CD4-positive, alpha-beta T cell treated with Interleukin-21 for 1 hour (primary cell): ENCODE measurements at places on chromosomes 12 and 14.
A peak's percentile ranks its signal among the peaks of the same experiment; 100 is the strongest.

- no peak for DNase-seq
Measured at GRCh38 chr12:120822832-120823503, 81.2 kb downstream of the SPPL3 start.

GRCh38 chr12:108772247-108772646, 40.9 kb upstream of the CORO1C start:
- DNase-seq = no peak

- DNase-seq = no peak
Measured at GRCh38 chr12:102685172-102685571, 204.8 kb upstream of the IGF1 start.

DNA sequence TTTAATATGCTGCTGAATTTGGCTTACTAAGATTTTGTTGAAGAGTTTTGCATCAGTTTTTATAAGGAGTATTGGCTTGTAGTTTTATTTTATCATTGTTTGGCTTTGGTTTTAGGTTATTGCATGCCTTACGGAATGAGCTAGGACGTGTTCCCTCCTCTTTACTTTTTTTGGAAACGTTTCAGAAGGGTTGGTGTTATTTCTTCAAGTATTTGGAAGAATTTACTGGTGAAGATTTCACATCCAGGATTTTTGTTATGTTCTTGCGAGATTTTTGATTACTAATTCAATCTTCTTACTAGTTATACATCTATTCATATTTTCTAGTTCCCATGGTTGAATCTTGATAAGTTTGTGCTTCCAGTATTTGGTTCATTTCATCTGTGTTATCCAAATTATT, 823.2 kb downstream of the SLC6A15 start:
- no peak for DNase-seq

GRCh38 chr12:66903782-66904396, 225.0 kb upstream of the GRIP1 start:
- no peak for DNase-seq

DNA sequence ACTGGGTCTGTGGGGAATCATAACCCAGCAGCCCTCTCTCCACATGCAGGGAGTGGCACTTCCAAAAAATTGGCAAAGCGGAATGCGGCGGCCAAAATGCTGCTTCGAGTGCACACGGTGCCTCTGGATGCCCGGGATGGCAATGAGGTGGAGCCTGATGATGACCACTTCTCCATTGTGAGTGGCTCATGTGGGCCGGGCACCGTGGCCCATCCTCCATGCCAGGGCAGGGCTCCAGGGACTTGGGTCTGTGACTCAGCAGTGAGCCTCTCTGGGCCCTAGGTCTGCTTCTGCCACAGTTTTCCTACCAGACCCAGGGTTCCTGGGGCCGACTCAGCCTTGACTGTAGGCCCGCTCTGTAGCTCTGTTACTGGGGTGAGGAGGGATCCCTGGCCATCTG, 2.2 kb downstream of the NPFF start:
- DNase-seq = no peak

GRCh38 chr12:128911861-128912260, 58.6 kb downstream of the GLT1D1 start:
- DNase-seq = no peak

DNA sequence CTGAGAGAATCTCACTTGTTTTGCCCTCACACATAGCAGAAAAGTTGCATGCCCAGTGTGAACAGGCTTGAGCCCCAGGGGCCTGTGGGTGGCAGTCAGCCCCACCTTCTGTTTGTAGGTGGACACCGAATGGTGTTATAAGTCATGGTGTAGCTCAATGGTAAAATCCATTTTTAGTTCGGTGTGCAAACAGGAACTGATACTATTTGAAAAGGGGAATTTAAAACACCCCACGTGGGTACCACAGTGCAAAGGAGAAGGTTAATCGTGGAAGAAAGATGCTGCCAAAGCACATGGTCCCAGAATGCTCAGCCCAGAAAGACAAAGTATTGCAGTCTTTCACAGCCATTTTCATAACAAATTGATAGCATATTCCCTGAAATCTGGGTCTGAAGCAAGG, 71.8 kb upstream of the GZMB start:
- DNase-seq = no peak

DNA sequence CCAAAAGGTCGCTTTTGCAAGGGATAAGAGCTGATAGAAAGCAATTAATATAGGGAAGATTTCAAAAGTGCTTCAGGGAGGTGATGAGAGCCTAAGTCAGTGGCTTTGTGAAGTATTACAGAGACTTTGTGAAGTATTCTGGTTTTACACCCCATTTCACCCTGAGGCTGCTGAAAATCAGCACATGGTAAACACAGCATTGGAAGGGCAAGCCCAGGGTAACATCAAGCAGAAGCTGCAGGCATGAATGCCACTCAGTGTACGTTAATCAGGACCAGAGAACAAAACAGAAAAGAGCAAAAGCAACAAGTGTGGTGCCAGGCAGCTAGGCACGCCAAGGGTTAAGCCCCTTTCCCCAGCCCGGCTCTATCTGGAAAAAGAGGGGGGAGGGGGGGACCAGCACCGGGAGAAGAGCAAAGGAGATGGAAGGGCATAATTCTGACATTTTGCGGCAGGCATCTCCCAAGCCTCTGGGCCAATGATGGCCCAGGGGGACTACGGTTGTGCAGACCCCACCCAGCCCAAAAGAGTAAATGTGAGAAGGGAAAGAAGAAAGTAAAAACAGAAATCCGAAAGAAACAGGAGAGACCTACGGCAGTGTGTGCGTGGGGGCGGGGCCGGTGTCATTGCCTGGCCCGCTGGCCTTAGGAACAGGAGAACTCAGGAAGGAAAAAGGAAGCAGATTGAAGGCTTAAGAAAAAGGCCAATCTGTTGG, 58.9 kb downstream of the DHRS2 start:
- no peak for DNase-seq

DNA sequence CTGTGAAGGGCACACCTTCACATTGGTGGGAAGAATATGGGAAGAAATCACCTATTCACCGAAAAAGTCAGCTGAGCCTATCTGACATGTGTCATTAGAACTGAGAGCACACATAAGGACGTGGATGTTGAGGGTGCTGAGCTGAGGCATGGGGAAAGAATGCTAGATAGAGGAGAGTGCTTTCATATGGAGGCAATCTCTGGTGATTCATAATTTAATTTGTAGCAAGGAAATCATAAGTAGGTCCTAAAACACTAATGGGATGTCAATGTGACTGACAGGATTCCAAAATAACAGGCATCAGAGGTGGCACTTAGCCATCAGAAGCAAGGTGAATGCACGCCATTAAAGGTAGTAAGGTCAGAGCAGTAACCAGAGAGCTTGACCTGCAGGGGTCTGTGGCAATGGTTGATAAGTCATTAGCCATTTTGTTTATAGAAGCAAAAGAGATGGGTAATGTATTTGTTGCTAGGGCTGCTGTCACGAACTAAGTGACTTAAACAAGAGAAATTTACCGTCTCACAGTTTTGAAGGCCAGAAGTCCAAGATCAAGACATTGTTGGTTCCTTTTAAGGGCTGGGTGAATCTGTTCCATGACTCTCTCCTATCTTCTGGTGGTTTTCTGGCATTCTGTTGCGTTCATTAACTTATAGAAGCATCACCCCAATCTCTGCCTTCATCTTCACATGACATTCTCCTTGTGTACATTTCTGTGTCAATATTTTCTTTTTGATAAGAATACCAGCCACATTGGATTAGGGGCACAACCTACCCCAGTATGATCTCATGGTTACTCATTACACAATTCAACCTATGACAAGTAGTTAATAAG, 69.3 kb downstream of the ANKS1B start:
- DNase-seq = no peak

GRCh38 chr12:19507823-19508222, 68.5 kb downstream of the AEBP2 start:
- DNase-seq = no peak

DNA sequence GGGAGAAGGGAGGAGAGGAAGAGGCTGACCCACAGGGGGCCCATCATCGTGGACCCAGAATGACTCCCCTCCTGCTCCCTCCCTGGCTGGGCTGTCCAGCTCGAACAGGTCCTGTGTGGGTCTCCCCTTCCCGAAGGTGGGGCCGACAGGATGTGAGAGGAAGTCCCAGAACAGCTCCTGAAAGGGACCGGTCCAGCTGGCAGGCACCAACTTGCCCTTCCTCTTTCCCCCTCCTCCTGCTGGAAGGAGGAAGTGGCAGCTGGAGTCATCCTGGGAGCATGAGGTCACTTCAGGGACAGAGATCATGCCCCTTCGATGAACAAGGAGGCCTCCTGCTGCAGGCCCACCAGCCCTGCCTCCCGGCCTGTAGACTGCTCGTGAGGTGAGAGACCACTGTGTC, 35.0 kb upstream of the BEGAIN start:
- no peak for DNase-seq

GRCh38 chr14:89317051-89317691, 99.9 kb downstream of the FOXN3 start:
- DNase-seq = no peak

DNA sequence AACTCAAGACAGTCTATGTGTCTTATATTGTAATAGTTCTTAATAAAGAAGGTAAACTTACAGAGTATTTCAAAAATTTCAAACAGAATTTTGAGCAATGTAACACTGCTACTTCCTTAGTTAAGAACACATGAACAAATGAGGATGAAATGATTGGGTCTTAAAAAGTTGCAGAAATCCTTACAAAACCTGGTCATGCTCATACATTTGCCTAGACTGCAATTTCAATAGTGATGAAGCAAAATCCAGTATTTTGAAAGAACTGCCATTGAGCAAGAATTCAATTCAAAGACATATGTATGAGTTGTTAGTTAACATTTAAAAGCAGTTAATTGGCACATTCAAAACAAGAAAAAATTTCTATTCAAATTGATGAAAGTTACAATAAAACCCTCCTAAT, 17.8 kb upstream of the HIF1A start:
- DNase-seq = no peak

DNA sequence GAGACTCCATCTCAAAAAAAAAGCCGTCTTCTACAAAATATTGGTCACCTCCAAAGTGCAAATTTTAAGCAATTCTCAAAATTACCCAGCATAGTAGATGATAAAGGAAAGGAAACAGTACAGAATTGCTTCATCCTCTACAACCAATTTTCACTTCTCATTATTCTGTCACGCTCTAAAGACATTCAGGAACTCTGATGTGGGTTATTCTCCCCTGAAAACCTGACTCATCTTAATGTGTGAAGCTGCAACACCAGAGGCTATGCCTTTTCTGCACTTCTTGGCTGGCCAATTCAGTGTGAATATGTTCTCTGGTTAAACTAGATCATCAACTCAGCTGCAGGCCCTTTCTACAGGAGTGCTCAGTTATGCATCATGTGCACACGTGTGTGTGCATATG, 11.0 kb downstream of the PTGER2 start:
- DNase-seq = peak; percentile 54

DNA sequence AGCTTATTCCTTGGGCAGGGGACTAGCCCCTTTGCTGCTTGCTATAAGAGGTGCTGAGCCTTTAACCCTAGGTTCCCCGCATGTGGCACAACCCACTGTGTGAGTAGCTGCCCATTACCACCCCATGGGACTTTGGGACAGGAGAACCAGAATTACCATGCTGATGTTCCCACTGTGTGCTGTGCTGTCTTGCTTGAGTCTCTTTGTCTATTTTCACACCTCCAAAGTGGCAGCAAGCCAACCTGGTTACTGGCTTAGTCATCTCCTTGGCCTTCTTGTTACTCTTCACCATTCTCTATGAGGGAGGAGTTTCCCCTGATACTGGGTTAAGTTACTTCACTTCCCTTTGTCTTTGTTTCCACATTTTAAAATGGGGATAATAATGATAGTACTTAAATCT, 73.4 kb upstream of the ETV6 start:
- DNase-seq = no peak

DNA sequence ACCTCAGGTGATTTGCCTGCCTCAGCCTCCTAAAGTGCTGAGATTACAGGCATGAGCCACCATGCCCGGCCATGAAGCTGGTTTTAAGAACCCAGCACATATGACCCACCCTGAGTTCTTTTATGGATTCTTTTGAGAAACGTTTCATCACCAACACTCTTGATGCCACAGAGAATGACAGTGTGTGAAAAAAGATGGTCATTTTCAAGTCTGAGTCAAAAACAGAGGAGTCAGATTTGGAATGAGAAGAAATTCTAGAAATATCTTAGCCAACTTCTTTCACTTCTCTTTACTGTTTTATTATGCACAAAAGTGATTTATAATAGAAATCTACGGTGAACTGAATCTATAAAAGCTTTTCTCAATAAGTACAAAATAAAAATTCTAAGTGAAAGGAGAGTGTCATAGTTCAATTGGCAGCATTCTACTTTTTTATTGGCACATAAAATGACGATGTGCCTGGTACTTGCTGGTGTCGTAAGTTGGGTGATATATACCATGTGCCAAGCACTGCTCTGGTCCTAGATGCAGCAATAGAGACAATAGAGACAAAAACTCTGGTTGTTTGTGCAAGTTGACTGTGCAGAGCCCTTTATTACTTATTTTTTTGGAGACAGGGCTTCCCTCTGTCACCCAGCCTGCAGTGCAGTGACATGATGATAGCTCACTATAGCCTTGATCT, 33.9 kb downstream of the CCDC177 start:
- no peak for DNase-seq

DNA sequence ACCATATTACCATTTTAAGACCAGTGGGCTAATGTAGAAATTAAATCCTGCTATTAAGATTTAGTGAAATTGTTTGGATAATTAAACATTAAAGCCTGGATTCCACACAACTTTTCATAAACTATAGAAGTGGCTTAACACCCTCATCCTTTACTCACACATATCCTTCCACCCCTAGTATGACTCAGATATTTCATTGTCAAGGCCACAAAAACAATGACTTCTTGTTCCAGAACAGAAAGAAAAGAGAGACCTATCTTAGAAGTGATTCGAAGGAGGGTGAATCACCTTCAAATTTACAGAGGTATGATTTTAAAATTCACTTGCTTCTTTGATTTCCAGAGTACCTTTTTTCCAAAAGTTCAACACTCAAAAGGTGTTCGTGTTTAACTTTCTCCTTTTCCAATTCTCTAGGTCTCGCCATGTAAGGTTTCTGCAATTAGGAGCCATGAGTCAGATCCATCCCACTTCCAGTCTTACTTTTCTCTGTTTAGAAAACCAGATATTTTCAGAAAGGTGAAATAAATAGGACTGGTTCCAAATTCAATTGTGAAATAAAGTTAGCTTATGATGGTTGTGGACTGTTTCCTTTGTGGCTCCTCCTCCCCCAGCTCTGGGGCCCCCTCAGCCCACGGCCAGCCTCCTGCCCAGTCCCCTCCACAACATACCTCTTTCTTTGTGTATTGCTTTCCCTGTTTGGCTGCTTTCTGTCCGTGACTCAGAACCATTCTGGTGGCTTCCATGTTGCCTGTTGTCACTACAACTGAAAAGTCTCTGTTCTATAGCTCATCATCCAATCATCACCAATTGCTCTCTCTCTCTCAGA, 24.6 kb upstream of the MGP start:
- no peak for DNase-seq

- no peak for DNase-seq
Measured at GRCh38 chr12:84816916-84817695, 95.5 kb downstream of the SLC6A15 start.
